Stimulated activated CD4-positive, alpha-beta T cell treated with anti-CD3 and anti-CD28 coated beads, Interleukin-4, amount 100 ng/mL, for 24 hours (primary cell): ENCODE measurements at places on chromosomes 1 and 21.

DNA sequence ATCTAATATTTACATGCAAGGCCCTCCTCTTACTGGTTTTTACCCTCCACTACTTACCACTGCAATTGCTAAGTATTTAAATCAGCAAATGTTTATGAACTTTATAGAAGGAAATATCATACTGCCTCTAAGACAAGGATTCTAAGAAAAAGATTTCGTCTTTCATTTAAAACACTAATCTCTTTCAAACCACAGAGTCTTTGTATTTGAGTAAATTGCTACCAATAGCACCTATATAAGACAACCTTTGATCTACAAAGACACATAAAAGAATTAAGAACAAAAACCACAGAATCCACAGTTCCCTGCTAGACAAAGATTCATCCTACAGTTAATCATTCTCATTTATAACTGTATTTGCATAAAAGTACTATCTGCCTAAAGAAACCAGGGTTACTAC is 37.6 kb downstream of the RNF115 start:
- DNase-seq = no peak

DNA sequence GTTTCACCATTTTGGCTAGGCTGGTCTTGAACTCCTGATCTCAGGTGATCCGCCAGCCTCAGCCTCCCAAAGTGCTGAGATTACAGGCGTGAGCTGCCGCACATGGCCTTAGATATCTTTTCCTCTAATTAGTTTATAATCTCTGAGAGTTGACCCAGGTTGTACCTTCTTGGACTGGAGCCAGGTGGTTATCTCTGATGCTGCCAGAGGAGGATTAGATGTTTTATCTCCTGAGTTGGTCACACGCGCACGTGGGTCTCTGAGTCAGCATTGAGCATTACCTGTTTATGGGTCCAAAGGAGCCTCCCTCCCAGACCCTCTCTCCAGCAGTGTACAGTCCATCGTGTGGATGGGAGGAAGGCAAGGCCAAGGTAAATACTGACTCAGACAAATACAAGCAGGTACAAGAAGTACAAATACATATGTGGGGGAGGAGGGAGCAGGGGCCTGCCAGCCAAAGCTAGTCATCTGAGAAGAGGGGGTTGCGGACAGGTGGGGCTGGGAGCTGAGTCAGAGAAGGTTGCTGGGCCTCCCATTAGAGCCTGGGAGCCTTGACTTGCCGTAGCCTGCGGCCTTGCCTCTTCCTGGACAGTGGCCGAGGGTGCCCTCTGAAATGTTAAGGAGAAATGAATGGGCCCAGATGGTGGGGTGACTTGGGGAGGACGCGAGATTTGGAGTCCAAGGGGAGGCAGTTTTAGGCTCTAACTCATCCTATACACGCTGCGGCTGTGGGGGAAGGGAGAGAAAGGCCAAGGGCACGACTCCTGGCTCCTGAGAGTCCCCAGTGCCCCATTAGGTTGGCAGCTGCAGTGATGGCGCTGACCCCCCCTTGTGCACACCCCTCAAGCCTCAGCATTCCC is 13.1 kb downstream of the IL6R start:
- DNase-seq = peak; percentile 45

- DNase-seq = no peak
Observed at GRCh38 chr1:45221716-45222115, 15.3 kb upstream of the ZSWIM5 start.

GRCh38 chr21:36728371-36729111 is 29.6 kb downstream of the SIM2 start:
- DNase-seq = no peak

DNA sequence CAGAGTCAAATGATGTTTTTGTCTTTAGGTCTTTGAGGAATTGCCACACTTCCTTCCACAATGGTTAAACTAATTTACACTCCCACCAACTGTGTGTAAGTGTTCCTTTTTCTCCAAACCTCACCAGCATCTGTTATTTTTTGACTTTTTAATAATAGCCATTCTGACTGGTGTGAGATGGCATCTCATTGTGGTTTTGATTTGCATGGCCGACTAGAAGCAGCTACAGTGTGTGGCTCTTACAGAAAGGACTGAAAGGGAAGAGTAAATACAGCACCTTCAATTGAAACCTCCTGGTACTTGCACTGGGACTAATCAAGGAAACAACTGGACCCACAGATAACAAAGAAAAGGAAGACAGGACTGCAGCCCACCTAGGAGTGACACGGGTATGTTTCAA is 668.0 kb upstream of the RGS18 start:
- no peak for DNase-seq
